ENCODE measurements at places on chromosomes 4 and X.

DNA sequence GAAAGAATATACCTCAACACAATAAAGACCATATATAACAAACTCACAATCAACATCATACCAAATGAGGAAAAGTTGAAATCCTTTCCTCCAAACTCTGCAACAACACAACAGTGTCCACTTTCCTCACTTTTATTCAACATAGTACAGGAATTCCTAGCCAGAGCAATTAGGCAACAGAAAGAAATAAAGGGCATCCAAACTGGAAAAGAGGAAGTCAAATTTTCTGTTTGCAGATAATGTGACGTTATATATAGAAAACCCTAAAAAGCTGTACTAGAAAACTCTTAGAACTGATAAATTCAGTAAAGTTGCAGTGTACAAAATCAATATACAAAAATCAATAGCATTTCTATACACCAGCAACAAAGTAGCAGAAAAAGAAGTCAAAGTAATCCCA lies 107.6 kb downstream of the SOWAHB start:
- no peak for DNase-seq

DNA sequence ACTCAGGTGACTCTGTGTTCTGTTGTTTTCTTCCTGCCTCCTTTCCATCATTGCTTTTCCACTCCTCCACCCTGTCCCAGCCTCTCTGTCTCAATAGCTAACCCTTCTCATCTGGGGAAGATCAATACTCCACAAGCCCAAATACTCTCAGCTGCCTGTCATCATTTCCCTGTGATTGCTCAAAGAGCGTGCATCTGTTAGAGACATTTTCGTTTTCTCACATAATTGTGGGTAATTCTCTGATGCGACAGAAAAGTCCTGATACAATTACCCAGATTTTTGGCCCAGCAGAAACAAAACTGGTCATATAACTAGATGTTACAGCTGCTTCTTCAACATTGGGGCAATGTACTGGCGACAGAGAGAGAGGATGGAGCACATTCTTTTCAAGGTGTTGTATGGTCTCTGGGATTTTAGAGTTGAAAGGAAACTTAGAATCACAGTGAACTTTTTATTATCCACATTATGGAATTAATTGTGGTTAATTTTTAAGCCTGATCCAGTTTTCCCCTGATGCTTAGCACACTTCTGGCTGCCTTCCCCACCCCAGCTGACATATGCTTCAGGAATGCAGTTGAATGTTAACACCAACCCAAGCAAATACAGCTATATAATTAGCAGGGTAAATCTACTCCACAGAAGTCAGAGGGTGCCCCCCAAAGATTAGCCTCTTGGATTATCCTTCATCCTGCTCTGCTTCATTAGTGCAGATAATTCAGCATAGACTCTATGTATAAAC lies 171.4 kb upstream of the ANXA3 start:
- no peak for DNase-seq

DNA sequence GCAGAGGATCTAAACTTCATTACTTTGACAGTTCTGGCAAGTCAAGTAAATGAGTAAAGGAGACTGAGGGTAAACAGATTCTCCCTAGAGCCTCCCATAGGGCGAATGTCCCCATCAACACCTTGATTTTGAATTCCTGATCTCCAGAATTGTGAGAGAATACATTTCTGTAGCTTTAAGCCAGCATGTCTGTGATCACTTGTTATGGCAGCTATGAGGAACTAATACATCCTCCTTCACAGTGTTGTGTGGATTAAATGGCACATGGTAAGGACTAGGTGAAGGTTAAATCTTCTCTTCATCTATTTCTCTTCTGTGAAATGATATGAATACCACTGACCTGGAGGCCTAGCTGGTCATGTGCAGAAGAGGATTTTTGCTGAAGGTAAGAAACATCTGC lies 137.3 kb downstream of the CPEB2 start:
- DNase-seq = no peak

DNA sequence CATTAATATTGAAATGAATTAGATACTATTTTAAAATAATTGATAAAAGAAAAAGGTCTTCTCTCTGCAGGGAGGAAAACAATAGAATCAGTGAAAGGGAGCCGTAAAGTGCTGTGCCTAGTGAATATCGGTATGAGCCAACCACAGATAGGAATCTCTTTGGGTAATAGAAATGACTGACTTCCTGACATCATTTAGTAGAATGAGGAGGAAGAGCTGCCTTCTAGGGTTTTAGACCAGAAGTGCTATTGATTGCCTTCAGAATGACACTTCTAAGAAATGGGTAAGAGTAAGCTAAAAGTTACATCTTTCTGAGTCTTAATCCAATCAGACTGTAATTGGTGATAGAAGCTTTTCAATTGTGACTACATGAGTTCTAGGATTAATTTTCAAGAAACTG lies 134.0 kb upstream of the MAP9 start:
- DNase-seq = no peak

GRCh38 chrX:21658152-21658737 lies at the start of gene KLHL34:
TSS of gene KLHL34 (minus strand) at chrX:21658330. CDS start at chrX:21657788, 542 bp downstream.
- no peak for DNase-seq

DNA sequence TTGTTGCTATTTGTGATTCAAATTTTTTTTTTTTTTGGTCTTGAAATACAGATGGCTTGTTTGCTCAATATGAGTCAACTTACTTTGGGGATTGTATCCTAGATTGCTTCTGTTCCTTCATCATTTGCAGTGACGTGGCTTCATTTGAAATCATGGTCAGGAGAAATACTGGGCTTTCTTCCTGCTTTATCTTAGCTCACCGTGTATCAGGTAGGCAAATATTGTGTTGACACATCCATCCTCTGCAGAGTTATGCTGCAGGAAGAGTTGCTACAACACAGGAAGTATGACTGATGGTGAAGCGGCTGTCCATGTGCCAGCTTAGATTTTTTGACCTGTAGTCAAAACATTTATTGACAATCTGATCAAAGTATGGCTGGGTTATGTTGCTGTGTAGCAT lies 232.2 kb downstream of the C4orf33 start:
- DNase-seq = no peak

DNA sequence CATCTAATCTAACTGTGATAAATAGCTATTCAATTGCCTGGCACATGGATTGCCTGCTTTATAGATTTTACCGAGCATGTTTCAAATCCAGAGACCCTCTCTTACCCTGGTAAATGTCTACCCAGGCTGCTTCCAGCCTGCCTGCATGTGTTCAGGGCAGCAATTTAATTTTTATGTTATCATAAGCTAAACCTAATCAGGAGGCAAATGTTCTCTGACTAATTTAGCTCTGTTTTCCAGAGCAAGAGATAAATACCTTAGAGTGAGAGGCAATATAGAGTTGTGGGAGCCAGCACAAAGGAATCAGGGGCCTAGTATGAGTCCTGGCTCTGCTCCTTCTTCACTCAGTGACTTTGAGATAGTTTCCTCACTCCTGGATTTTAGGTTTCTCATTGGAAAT lies 37.7 kb downstream of the PARM1 start:
- DNase-seq = no peak

DNA sequence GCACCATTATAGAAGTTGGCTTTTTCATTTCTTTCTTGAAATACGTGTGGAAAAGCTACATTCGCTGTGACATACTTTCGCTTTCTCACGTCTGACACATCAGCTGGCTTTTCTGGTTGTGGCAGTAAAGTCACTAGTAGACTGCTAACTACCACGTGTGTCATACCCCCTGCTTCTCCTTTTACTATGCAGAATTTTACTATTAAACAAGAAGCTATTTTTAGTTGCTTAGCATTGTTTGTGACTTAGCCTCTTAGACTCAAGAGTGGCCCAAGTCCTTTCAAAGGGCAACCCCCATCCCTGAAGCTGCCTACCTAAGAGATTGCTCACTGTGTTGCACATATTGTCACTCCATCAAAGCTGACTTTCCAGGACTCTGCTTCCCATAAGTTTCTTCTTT lies 2.1 kb upstream of the IL2 start:
- DNase-seq = no peak

- DNase-seq = peak; percentile 51
Measured at GRCh38 chrX:17053502-17053901, 107.0 kb downstream of the REPS2 start.

DNA sequence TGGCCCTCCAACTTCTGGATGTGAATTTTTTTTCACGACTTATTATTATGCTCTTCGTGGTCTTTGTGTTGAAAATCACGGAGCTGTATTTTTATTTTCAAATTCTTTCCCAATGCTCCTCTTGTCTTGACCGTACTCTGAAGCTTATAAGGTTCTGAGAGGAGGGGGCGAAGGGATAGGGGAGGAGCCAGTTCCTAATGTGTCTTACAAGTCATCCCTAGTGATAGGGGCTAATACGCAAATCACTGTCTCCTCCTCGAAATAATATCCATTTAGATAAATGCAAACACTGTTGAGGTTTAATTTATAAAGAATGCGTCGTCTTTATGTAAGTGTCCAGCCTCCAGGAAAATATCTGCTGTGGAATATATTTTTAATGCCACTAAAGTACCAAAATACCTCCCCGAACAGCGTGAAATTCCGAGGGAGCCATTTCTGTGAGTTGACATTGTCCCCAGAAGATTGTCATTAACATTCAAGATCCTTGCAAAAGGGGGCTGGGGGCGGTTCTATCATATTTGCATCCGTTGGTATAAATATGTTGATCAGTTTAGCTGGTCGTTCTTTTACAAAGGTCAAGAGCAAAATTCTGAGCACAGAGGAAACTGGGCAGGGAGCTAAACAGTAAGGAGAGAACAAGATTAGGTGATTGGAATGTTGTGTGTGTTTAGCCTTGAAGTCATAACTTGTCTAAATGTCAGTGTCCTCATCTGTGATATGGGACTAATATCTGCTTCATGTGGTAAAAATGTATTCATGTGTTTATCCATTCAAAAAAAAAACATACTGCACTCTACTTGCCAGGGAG lies 3.7 kb upstream of the FAT1 start:
- DNase-seq = no peak

DNA sequence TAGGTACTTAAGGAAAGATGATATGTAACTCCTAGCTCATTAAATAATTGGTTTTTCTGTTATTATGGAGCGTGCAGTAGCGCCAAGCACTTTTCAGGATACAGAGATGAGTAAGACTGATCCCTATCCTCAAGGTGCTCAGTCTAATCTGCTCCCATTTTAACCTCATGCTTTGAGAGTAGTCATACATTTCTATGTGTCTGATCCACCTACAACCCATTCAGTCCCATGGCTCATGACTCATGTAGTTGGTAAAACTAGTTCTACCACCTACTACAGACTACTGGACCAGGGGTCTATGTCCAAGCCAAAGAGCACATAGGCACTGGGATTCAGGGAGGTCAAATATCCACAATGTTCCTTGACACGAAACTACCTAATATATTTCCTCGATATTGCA lies 60.8 kb downstream of the TMEM154 start:
- DNase-seq = no peak

DNA sequence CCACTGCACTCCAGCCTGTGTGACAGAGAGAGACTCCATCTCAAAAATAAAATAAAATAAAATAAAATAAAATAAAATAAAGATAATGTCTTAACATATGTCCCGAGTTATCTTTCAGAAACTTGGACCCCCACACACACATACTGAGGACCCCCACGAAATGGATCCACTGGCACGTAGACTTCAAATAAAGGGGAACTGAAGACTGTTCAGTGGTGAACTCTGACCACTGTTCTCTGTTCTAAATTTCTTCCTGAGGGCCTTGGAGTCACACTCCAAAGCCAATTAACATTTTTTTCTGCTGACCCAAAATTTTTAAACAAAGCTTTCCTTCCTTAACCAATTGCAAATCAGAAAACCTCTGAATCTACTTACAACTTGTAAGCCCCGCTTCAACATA lies 43.5 kb upstream of the PRDX4 start:
- no peak for DNase-seq

DNA sequence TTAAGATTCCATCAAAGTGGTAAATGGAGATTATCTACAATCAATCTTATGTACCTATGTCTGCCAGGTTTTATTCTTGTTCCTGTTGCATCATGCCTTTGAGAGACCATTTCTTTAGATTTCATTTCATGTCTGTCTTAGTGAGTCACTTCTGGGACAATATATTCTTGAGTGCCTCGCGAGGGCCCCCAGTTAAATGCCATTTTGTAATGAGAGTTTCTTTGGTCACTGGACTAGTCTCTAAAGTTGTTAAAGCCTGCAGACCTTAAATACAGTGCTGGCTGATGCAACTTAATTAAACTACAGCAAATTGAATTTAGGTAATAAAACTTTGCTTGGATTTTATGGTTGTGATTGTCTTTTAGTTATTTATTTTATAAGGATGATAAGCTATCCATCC lies 87.2 kb upstream of the PITX2 start:
- DNase-seq = no peak

DNA sequence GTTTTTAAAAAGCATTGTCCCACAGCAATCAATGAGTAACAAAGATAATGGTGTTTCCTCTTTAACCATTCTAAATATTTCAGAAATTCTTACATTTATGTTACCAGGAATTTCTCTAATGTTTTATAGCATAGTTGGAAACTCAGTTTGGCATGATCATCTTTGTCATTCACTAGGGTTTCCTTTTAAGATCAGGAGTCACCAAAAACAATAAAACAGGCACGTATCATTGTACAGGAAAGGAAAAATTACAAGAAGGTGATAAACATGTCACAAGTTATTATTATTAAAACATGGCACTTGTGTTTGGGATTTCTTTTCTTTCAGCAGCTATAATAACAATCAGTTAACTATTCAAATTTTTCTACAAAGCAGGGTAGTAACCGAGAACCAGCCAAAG lies 84.0 kb downstream of the SLC10A7 start:
- no peak for DNase-seq

GRCh38 chr4:122827879-122828601 lies 1.4 kb downstream of the FGF2 start:
- DNase-seq = peak; percentile 2

GRCh38 chrX:107971636-107972035 lies 10.5 kb downstream of the TEX13B start:
- no peak for DNase-seq

- DNase-seq = no peak
Measured at GRCh38 chrX:100355680-100356079, 54.4 kb downstream of the PCDH19 start.

DNA sequence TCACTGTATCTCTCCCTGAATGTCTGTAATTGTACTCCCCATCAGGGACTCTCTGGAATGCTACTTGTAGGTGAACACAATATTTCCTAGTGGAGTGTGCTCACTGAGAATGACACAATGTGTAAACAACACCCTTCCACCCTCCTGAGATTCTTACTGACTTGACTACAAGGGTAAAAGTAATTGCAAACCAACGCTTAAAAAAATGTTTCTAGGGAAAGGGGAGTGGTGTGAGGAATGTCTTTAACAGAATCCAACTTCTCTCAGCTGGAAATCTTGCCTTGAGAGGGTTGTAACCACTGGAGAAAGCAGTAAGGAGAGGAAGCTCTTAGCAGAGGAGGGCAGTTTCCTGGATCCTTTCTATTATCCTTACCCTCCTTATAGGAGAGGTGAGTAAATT lies 5.1 kb upstream of the RAPGEF2 start:
- peak; percentile 25 for DNase-seq

- DNase-seq = peak; percentile 65
Measured at GRCh38 chrX:46758163-46758955, 559 bp downstream of the SLC9A7 start.

DNA sequence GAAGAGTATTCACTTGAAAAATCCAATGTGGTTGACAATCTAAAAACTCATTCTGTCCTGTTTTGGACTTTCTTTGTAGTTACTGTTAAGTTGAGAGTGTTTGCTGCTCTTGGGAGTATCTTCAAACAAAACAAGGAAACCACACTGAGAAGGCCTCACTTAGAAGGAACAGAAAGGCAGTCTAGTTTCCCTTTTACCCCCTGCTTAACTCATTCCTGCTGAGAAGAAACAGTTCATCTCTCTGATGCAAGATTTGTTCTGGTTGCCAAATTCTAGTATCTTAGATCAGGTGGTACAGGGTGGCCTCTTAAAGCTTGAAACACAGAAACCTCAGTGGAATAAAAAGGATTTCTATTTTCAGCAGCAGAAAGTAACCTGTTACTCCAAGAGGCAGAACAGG lies 41.4 kb downstream of the GUCY2F start:
- no peak for DNase-seq
